ENCODE measurements at places on chromosomes 2 and 18. TPM values are rescaled to one million over a fixed set of nuclear protein-coding genes. Genes with fewer than 3 reads are reported as not detected.

The TRABD2A gene
- polyA plus RNA-seq: 0.54 TPM

The TAF4B gene
- polyA plus RNA-seq: 5.9 TPM

The TSPYL6 gene
- polyA plus RNA-seq: not detected

The PTPRN gene
- not detected for polyA plus RNA-seq

The CCDC121 gene
- polyA plus RNA-seq: 1.1 TPM

The DLX2 gene
- polyA plus RNA-seq: 0.26 TPM

The MROH2A gene
- 0.17 TPM for polyA plus RNA-seq

- no peak for DNase-seq
These were observed 24.9 kb downstream of the PECR start for GRCh38 chr2:216056739-216057138.

GRCh38 chr2:72915907-72916742, 1.2 kb upstream of the EMX1 start:
- no peak for DNase-seq

DNA sequence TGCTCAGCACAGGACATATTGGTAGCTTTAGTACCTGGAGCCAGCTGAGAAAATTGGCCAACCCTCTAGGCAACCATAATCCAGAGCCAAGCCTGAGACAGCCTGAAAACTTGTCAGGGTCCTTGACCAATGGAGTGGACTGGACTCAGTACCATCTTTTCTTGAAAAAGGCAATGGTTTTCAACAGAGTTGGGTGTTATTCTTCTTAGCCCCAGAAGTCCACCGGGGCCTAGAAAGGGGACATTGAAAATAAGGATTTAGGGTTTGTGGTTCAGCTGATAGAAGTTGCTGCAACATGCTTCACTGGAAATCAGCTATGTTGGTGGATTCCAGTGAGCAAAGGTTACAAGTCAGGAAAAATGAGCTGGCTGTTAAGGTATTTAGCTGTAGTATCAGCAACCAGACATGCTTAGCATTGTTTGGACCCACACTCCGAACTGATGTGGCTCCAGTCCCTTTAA, 22.1 kb upstream of the CNOT11 start:
- no peak for DNase-seq

GRCh38 chr2:121075006-121075551, 209.9 kb downstream of the TFCP2L1 start:
- peak; percentile 73 for DNase-seq

- no peak for DNase-seq
These were observed 193.8 kb downstream of the RPIA start for GRCh38 chr2:88885275-88885674.

DNA sequence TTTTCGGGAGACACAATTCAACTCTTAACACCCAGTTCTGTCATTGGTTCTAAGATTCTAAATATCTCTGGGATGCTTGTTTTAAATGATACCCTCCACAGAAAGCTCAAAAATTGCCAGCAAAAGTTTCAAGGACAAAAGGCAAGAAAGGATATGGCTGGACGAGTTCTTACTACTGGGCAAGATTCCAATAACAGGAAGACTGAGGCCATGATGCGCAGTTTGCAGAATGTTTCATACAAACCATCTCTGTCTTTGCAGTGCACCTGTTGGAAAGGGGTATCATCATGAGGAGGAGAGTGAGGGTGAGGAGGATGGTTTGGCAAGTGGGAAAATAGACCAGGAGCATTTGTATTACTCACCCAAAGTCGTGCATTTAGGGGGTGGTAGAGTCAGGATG, 172.8 kb downstream of the DCDC2C start:
- DNase-seq: no peak

DNA sequence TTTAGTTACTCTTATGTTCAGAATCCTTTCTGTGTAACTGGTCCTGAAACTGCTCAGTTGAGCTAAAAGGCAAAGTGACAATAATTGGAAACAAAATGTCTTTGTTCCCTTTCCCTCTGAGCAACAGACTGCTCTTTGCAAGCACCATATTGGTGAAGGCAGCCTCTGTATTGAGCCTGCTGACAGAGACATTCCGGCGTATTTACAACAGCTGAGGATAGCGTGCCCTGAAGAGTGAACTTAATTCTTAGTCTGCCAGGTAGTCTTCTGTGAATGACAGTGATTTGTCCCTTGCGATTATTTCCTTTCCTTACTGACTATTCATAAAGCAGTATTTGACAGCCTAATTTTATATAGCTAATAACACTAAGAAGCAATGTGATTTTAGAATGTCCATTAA, 239.1 kb downstream of the CPS1 start:
- DNase-seq: no peak

DNA sequence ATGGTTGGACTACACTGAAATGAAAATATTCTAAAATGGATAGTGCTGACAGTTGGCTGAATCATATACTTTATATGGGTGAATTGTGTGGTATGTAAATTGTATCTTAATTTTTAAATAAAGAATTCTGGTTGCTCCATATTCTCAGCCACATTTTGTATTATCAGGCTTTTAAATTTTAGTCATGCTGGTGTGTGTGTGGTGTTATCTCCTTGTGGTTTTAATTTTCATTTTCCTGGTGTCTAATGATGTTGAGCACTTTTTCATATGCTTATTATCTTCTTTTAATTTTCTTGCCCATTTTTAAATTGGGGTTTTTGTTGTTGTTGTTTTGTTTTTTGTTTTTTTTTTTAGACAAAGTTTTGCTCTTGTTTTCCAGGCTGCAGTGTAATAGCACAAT, 3.8 kb upstream of the HIBCH start:
- DNase-seq: no peak

DNA sequence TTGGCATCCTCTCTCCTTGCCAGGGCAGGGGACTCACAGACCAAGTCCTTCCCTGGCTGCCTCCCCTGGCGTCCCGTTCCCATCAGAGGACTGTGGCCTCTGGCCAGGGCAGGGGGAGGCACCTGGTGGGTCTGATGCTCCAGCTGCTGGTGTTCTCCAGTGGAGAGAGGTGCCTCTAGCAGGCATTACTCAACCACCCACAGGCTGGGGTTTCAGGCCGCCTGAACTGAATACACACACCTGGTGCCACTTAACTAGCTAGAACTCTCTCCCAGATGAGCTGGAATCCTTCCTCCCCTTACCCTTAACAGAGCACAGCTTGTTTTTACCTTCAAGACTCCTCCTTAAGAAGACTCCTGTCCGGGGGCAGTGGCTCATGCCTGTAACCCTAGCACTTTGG, 37.7 kb upstream of the CNGA3 start:
- no peak for DNase-seq

- DNase-seq: no peak
These were observed 69.8 kb downstream of the NEB start for GRCh38 chr2:151664520-151664919.

GRCh38 chr2:151947813-151948165, 119.6 kb upstream of the ARL5A start:
- no peak for DNase-seq

GRCh38 chr2:136131484-136131960, 13.6 kb upstream of the CXCR4 start:
- DNase-seq: no peak

GRCh38 chr2:85709401-85709811, 15.2 kb downstream of the GNLY start:
- no peak for DNase-seq
